AG09309 (cell line): ENCODE measurements at places on chromosomes 13 and 19.

GRCh38 chr13:102401265-102401664 is 583 bp downstream of the FGF14 start:
- no peak for DNase-seq

GRCh38 chr13:35797991-35798390 is 321.5 kb upstream of the MAB21L1 start:
- DNase-seq: no peak

DNA sequence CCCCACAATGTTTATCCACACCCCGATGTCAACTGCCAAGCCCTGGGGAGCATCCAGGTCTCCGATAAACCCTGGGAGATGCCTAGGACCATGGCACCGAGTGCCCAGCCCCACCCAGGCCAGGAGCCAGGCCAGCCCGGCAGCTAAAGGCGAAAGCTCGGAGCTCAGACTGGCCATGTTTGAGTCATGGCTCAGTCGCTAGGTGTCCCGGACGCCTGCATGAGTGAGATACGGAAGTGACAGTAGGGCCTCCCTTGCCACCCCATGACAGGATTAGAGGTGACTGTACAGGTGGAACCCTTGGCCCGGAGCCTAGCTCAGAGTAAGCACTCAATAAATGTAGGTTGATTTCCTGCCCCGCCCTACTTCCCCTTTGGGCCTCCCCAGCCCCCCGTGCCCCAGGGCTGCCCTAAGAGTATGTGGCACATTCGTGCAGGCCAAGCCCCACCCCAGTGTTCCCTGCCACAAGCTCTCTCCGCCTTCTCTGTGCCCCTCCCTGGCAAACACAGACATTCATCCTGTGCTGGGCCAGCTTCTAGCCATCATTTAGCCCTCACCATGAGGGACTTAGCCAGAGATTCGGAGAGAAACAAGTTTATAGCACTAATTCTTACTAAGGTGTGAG is 5.8 kb upstream of the TPM4 start:
- DNase-seq: no peak

- no peak for DNase-seq
These were observed 12.7 kb upstream of the KIR2DL4 start for GRCh38 chr19:54790711-54791110.

- DNase-seq: no peak
These were observed 222.4 kb downstream of the NBEA start for GRCh38 chr13:35164324-35164932.

DNA sequence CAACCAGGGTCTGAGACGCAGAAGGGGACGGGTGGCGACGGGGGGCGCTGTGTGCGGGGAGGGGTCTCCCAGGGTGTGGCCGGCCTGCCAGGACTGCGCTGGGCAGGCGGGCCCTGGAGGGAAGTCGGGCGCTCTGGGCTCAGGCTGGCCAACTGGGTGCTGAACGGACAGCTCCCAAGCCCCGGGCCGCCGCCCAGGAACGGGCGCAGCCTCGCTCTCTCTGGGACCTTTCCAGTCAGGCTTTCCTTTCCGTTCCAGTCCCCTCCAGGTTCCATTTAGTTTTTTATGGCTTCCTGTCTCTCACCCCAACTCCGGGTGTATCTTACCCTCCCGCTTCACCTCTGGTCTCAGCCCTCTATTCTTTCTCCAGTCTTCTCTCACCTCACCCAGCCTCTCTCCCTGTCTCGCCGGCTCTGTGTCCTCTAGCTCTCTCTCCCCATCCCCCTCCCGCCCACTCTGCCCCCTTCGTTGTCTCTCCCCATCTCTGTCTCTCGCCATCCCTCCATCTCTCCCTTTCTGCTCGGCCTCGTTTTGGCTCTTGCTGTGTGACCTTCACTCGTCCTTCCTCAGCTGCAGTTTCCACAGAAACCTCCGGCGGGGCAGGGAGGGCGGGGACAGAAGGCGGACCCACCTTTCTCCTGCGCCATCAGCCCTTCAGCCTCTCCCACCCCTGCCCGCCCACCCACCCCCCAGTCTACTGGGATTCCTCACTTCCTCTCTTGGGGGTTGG is 3.3 kb upstream of the ATP1A3 start:
- no peak for DNase-seq

GRCh38 chr13:112741185-112741755 is 51.4 kb downstream of the ATP11A start:
- no peak for DNase-seq

GRCh38 chr13:37769545-37769944 is 100.0 kb downstream of the TRPC4 start:
- no peak for DNase-seq

DNA sequence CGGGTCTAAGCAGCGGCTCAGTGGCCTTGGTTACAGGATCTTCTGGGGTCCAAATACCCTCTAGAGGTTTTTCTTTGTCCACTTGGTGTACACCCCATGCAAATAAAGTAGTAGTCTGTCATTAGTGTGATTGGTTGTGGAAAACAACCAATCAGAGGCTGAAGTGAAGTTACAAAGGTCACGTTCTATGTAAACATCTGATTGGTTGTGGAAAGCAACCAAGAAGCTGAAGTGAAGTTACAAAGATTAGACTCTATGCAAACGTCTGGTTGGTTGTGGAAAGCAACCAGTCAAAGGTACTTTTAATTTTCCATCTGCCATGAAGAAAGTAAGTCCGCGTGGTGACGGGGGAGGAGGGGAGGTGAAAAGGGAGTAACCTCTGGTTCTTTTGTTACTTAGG is 790.9 kb downstream of the UQCRFS1 start:
- DNase-seq: no peak

GRCh38 chr19:55348317-55349034 is 6.0 kb downstream of the COX6B2 start:
- no peak for DNase-seq

- no peak for DNase-seq
These were observed 23.1 kb upstream of the COG3 start for GRCh38 chr13:45441633-45442032.

- DNase-seq: no peak
These were observed 47.5 kb upstream of the SLC7A9 start for GRCh38 chr19:32916969-32917615.

DNA sequence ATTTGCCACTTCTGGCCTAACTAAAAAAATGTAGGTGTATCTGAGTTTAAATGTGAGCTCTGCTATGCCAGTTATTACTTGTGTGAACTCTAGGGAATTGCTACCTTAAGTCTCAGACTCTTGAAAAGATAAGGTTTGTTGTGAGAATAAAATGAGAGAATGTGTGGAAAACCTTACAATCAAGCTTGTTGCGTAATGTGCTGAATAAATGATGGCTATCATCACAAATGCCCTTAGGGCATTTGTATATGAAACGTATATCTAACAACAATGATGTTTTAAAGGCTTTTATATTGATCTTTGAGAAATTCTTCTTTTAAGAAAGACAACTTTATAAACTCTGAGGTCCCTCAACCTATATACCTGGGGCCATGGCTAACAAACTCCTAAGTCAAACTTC is 384.8 kb downstream of the ITGBL1 start:
- no peak for DNase-seq

DNA sequence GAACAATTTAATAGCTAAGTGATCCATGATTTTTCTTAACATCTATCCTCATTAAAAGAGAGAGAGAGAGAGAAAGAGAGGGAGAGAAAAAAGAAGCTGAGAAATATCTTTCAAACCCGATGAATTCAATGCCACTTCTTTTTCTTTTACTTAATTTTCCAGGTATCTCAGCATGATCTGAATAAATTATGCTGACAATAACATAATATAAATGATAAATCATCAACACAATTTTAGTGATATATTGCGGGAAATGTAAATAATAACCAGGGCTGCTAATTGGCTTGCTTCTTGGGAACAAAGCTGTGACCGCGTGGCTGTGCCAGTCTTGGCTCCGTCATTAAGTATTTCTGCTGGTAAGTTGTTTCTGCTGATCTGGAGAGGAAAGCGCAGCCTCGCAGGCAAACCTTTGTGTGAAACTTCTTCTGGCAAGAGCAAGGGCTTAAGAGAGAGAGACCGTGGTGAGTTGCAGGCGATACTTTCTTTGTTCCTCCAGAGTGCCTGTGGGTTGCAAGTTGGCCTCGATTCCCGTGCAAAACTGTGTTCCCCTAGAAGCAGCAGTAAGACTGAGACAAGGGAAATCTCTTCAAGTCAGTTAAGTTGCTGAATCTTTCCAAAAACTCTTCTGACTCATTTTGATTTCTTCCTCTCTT is 489.1 kb upstream of the TSHZ3 start:
- no peak for DNase-seq

DNA sequence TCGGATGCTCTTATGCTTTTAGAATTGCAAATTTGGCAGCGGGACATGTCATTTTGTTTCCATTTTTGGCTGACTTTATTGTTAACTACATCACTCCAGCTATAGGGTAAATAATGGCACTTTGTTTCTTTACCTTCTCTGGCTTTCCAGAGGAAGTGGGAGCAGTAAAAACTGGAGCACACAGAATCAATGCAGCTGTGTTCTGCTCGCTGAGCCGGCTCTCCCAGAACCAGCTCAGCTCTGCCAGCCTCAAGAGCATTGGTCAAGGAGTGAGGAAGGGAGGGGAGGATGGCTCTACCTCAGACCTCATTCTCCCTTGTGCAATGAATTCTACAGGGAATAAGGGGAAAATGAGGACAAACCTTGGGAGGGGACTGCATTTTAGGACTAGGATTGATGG is 50.5 kb upstream of the SPATA13 start:
- DNase-seq: no peak

- DNase-seq: no peak
These were observed 51.2 kb downstream of the FLT3 start for GRCh38 chr13:28049215-28049614.

DNA sequence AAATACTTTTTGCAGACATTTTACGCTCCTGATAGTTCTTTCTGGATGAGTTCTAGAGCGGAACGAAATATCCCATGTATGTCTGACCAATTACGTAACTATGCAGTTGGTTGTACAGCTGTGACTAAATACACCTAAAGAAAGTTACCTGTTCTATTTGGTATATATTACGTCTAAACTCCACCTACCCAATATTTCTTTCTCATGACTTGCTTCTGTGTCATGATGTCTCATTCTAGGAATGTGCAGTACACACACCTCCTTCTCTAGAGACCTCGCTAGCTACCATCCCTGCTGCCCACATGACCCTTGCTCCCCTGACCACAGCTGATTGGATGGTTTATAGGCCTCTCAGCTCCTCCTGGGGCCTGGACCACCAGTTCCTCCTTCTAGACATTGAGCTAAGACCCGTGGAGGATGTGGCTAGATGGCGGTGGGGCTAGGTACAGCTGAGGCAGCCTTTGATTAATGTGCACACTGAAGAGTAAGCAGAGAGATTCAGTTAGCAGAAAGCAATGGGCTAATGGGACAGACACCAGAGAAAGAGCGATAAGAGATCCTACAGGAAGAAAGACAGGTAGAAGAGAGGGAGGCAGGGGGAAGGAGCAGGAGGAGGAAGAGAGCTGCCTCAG is 422.1 kb downstream of the COG6 start:
- no peak for DNase-seq

GRCh38 chr13:47004027-47004426 is 107.2 kb upstream of the HTR2A start:
- DNase-seq: no peak

DNA sequence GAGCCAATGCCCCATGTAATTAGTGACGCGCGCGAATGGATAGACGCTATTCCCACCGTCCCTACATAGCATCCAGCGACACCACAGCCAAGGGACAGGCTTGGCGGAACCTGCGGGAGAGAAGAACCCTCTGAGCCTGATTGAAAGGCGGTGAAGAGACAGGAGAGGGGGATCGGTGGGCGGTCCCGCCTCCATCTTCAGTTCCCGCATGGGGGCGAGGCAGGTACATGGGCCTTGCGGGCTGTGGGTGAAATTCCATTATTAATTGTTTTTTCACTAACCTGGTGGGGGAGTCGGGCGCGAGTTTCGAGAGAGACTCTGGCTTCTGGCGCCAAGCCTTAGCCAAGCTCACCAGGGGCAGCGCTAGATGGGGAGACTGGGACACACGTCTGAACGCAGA is 8.4 kb upstream of the TEX101 start:
- DNase-seq: no peak

DNA sequence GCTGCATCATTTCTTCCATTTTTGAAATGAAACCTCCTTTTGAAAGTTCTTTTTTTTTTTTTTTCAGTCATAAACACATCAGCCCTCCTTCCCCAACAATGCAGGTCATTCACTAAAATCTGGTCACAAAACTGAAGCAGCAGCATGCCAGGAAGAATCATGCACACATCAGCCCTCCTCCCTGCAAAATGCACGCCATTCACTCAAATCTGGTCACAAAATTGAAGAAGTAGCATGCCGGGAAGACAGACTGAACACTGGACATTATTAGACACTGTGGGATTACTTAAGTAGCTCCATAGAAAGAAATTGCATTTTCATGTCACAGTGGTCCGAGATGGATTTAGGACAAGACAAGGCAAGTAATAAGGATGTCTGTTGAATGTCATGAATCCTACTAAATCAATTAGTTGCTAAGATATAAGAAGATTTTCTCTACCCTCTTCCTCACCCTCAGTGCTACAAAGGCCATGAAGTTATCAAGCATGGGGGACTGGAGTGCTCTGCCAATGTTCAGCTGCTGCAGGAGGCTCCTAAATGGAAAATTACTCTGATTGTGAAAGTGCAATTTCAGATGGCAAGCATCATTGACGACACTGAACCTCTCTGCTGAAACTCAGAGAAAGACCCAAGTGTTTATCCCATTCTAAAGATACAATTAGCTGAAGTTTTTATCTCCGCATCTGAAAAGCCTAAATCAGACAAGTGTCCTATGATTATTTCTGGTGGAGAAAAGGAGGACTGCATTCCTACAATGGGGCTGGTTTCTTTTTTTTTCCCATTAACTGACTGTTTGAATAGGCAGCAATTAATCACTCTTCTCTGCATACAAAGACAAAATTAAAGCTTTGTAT is 913.2 kb downstream of the DIAPH3 start:
- DNase-seq: no peak

DNA sequence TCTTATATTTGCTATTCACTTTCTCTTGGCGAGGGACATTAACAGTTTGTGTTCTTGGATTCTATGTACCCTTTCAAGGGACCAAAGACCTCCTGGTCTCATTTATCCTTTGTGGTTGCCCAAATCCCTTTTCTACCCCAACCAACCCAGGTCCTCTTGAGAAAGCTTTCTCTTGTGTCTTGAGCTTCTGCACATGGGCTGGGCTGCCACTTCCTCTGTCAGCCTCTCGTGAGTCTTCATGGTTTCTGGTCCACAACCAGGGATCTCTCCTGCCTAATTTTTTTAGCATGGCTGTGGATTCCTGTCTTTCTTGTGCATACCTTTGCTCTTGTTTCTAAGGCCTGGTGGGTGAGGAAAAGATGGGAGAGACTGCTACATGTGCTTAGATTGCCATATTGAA is 14.9 kb downstream of the TIMM13 start:
- no peak for DNase-seq

DNA sequence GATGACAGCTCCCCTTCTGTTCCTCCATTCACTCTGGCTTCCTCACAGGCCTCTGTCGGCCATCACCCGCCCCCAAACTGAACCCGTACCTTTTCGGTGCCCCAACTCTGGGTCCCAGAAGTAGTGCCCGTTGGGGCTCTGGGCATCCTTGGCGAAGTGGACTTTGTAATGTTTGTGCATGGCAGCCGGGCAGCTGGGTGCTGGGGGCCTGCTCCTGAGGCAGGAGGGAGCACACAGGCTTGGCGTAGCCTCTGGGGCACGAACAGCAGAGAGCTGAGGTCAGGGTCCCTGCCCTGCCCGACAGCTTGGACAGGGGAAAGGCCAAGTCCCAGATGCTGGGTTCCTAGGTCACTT is 834 bp downstream of the NKPD1 start:
- DNase-seq: no peak
